ENCODE measurements at places on chromosomes 16 and 17. TPM values are rescaled to one million over a fixed set of nuclear protein-coding genes. Genes with fewer than 3 reads are reported as not detected.
A peak's percentile ranks its signal among the peaks of the same experiment; 100 is the strongest.

GRCh38 chr16:85369741-85370528 lies 243.2 kb upstream of the GSE1 start:
- DNase-seq, result peak; percentile 69

DNA sequence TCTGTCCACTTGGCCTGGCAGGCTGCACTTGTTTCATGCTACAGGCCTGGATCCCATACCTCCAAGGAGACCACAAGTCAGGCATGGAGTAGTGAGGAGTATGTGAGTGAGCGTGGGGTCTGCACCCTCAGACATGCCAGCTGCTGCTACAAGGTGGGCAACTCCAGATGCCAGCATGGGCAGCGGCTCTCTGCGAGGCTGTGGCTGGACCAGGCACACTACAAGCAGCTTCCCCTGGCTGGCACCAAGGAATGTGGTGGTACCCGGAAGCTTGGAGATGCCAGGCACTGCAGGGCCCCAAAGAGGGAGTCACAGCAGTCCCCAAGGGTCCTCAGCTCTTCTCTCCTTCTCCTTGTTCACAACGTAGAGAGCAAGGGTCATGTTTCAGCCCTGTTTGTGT lies 16.1 kb upstream of the DNAH9 start:
- DNase-seq, result no peak

- DNase-seq, result no peak
These were observed 180.6 kb downstream of the PCTP start for GRCh38 chr17:55931446-55931845.

The NKD1 gene
- total RNA-seq, result 13.8 TPM

The CRAMP1 gene
- total RNA-seq, result 11.0 TPM

DNA sequence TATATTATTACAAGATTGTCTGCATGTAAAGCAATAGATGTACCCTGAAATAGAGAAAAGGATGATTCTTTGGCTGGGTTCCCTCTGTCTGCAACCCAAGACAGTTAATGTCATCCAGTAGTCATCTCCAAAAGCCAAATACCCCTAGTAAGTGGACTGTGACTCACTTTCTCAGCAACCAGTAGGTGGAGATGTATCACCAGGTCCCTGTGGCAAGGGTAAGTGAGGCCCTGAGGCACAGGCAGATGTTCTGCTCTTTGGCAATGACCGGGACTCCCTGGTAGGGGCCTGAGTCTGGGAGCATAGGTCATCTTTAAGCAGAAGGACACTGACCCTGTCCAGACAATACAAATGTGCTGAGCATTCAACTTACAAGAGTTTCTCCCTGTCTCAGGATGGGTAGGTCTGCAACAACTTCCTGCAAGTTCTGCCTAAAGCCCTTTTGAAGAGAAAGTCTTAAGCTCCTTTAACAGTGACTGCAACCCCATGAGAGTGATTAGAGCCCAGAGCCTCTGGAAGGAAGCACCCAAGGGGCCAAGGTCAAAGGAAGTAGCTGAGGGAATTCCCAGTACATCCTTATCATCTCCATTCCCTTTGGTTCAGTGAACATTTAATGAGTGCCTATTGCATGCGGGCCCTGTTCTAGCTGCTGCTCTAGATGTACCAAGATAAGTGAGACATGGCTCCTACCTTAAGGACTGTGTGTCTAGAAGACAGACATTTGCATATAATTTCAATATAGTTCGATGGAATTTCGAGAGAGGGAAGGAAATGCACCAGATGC lies 31.9 kb downstream of the PMP22 start:
- DNase-seq, result no peak

The ASPHD1 gene
- not detected for total RNA-seq

- DNase-seq, result no peak
These were observed 90.7 kb downstream of the PITPNC1 start for GRCh38 chr17:67467500-67468455.

GRCh38 chr16:27290562-27290961 lies 22.0 kb upstream of the NSMCE1 start:
- DNase-seq, result no peak

The TBCD gene
- 74.1 TPM for total RNA-seq

The NHLRC4 gene
- 0.81 TPM for total RNA-seq

DNA sequence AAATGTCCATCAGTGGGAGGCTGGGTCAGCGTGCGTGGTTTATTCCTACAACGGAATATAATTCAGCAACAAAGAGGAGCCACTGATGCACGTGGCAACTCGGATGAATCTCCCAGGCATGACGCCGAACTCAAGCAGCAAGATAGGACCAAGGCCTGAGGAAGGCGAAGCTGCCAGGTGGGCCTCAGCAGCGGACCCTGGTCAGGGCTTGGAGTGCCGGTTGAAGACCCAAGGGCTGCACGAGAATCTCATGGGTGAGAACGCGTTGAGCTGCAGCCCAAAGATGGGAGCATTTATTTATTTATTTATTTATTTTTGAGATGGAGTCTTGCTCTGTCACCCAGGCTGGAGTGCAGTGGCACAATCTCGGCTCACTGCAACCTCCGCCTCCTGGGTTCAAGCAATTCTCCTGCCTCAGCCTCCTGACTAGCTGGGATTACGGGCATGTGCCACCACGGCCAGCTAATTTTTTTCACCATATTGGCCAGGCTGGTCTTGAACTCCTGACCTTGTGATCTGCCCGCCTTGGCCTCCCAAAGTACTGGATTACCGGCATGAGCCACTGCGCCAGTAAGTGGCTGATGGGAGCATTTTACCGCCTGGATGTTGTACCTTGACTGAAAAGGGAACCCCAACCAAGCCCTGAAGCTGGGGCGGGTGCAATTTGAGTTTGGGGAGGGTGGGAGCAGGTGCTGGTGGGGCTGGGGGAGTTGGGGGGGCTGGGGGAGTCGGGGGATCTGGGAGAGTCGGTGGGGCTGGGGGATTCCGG lies 18.1 kb upstream of the BAHCC1 start:
- no peak for DNase-seq

- no peak for DNase-seq
These were observed 1.5 kb downstream of the PPM1E start for GRCh38 chr17:58757162-58757613.

GRCh38 chr16:30429418-30429677 lies 482 bp downstream of the DCTPP1 start:
- no peak for DNase-seq

- DNase-seq, result no peak
These were observed 28.0 kb upstream of the DDX52 start for GRCh38 chr17:37671028-37671823.

The TEKT5 gene
- total RNA-seq, result not detected

DNA sequence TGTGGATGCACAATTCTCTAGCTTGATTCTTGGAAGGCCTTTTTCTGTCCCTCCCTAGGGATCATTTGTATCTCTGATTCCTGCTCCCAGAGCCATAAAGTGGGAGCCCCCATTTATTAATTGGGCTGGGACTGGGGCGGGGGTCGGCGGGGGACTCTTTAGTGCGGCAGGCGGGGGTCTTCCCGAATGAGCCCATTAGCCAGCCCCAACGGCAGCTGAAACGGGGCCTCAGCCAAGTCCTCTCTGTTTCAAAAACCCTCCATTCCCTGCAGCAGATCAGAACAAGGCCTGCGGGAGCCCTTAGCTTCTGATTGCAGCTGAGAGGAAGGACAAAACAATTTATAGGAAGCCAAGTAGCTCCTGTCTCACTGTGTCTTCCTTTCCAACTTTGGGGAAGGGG lies 67.1 kb downstream of the NEUROD2 start:
- no peak for DNase-seq

GRCh38 chr16:24071666-24072360 lies 184.3 kb upstream of the CACNG3 start:
- no peak for DNase-seq

GRCh38 chr16:14104066-14104465 lies 32.9 kb downstream of the MRTFB start:
- DNase-seq, result no peak

GRCh38 chr16:75028544-75029135 lies 29.8 kb downstream of the ZNRF1 start:
- DNase-seq, result no peak

DNA sequence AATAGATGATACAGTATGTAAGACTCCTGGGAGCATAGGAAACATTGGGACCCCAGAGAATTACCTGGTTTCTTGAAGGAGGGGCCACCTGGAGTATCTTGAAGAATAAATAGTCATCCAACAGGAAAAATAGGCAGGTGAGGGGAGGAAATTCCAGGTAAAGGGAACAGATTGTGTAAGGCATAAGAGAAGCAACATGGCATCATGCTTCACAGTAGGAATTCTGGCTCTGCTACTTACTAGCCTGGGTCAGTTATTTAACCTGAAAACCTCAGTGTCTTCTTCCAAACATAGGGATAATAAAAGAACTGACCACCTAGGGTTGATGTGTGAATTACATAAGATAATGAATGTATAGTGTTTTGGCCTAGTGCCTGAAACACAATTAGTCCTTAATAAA lies 122.1 kb downstream of the CA10 start:
- no peak for DNase-seq

The MAF gene
- total RNA-seq, result 158 TPM

DNA sequence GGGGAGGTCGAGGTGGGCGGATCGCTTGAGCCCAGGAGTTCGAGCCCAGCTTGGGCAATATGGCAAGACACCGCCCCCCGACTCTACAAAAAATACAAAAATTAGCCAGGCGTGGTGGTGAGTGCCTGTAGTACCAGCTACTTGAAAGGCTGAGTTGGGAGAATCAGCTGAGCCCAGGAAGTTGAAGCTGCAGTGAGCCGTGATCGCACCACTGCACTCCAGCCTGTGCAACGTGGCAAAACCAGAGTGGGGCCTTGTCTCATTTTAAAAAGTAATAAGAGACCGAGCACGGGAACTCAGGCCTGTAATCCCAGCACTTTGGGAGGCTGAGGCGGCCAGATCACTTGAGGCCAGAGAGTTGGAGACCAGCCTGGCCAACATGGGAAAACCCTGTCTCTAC lies 24.4 kb upstream of the ABCC1 start:
- DNase-seq, result peak; percentile 89

Measured in thyroid gland (tissue), 4 donors.